ENCODE measurements at places on chromosomes 6 and 20.
A peak's percentile ranks its signal among the peaks of the same experiment; 100 is the strongest.

DNA sequence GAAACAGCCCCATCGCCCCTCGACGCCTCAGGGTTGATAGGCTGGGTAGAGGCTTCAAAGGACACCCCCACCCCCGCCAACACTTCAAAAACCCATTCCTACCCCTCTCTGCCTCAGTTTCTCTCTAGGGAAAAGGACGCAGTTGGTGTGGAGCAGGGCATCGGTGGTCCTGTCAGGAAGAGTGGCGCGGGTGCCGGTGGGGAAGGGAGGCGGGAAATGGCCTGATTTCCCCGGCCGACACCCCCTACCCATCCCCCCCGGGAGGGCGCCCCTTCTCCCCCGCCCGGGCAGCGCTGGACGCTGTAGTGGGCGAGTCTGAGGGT, 367 bp downstream of the NRSN2 start:
- DNase-seq: no peak

- DNase-seq: no peak
These were observed 183.9 kb upstream of the HDAC2 start for GRCh38 chr6:114154812-114155211.

DNA sequence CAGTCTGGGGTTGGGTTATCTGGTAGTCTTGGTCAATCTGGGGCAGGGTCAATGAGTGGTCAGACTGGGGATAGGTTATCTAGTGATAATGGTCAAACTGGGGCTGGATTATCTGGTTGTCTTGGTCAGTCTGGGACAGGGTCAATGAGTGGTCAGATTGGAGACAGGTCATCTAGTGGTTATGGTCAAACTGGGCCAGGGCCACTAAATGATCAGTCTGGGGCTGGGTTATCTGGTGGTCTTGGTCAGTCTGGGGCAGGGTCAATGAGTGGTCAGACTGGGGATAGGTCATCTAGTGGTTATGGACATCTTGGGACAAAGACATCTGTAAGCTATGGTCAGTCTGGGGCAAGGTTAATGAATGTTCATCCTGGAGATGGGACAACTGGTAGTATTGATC, 28.5 kb upstream of the BPIFA2 start:
- DNase-seq: no peak

- DNase-seq: no peak
These were observed 8.8 kb downstream of the SLC17A9 start for GRCh38 chr20:62961310-62961783.

- DNase-seq: no peak
These were observed 90.6 kb downstream of the C6orf118 start for GRCh38 chr6:165218829-165219228.

- no peak for DNase-seq
These were observed 5.0 kb upstream of the HSPA12B start for GRCh38 chr20:3727401-3728021.

DNA sequence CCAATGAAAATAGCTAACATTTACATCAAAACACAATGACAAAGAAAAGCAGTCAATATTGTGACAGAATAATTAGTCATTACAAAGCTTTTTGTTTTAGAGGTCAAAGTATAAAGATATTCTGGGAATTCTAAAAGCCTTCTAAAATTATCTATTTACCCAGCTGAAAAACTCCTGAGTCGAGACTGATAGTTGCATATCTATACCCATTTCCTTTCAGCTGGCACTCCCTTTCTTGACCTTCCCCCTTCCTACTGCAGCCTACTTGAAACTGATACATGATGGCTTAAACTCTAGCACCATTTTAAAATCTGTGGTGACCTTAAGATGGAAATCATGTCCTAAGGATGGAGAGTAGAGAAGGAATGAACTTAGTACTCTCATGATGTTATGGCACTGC, 38.6 kb downstream of the LMBRD1 start:
- DNase-seq: no peak

DNA sequence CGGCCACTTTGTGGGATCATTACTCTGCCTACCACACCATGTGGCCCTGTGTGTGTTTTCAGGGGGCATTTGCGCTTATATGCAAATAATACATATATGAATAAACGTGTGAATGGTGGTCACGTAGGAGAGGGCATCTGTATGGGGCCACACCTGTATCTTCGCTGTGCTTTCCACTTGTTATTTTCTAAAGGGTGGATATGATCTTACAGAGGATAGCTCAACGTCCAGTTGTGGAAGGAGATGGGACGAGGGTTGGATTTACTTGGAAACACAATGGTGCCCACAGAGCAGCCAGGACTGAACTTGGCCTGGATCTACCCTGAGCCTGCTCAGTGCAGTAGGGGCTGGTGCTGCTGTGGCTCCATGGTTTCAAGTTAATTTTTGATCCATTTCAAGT, 93.3 kb downstream of the YTHDF1 start:
- DNase-seq: no peak

- DNase-seq: no peak
These were observed 10.7 kb downstream of the ANGPT4 start for GRCh38 chr20:905396-905961.

GRCh38 chr6:81938014-81938856, 185.8 kb upstream of the TENT5A start:
- peak; percentile 76 for DNase-seq

GRCh38 chr20:50191065-50191543, 474 bp downstream of the CEBPB start:
- no peak for DNase-seq

GRCh38 chr20:12554426-12554825, 454.3 kb upstream of the SPTLC3 start:
- DNase-seq: no peak

GRCh38 chr6:156795825-156796224, 18.6 kb downstream of the ARID1B start:
- DNase-seq: no peak

- DNase-seq: no peak
These were observed 345.2 kb downstream of the ZFAND3 start for GRCh38 chr6:38164671-38165108.

GRCh38 chr6:129105793-129106192, 222.9 kb downstream of the LAMA2 start:
- DNase-seq: no peak

- DNase-seq: no peak
These were observed 54.8 kb upstream of the STX16 start for GRCh38 chr20:58596244-58596643.

DNA sequence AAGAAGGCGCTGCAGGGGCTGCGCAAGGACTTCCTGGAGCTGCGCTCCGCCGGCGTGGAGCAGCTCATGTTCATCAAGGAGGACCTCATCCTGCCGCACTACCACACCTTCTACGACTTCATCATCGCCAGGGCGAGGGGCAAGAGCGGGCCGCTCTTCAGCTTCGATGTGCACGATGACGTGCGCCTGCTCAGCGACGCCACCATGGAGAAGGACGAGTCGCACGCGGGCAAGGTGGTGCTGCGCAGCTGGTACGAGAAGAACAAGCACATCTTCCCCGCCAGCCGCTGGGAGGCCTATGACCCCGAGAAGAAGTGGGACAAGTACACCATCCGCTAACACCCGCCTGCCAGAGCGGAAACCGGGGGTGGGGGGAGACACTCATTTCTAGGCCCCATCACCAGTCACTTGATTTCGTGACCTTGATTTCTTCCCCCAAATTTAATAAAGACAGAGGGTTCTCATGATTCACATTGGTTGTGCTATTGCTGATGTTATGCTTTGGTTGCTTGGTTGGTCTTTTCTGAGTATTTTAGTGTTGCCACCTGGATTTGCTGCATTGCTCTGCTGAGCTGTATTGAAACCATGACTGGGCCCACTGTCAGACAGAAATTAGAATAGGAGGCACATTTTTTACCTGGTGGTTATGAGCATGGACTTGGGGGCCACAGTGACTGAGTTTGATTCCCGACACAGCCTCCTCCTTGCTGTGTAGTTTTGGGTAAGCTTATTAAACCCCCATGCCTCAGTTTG, 1.5 kb downstream of the FAM50B start:
- no peak for DNase-seq

- no peak for DNase-seq
These were observed 3.1 kb upstream of the SPACA1 start for GRCh38 chr6:88044530-88044929.

DNA sequence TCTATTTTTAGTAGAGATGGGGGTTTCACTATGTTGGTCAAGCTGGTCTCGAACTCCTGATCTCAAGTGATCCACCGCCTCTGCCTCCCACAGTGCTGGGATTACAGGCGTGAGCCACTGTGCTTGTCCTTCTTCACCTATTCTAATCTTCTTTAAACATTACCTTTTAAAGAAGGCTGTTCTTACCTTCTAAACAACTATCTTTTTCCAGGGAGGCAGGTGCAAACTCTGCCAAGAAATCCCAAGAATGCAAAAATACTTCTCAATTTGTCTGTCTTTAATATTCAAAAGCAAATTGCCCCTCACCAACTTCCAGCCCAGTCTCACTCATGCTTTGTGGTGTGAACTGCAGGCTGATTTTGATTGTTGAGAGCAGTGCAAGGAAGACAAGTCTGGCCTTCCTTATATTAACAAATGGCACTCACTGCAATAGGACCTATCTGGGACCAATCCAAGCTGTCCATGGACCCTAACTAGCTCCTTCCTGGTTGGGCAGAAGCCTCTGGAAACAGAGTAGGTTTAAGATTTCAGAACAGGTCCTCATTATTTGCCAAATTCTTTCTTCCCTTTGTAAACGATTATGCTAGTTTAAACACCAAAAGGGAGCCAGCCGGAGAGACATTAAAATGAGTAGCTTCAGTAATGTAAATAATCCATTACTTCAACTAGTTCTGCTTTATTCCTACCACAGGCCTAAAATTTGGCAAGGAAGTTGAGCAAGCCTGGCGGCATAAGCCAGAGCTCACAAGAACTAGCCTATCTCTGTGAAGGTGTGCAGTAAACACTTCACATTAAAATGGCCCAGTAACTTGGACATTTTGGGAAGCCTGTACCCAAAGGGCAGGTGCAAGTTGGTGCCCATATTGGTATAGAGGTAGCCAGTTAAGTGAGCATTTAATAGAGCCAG, 1.6 kb downstream of the SCAND1 start:
- DNase-seq: no peak

DNA sequence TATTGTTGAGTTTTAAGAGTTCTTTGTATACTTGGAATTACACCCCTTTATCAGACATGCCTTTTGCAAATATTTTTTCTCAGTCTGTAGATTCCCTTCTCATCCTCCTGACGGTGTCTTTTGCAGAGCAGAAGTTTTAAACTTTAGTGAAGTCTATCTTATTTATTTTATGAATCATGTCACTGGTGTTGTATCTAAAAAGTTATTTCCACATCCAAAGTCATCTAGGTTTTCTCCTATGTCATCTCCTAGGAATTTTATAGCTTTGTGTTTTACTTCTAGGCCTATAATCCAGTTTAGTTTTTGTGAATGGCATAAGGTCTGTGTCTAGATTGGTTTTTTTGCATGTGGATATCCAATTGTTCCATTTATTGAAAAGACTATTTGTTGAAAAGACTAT, 271.3 kb downstream of the KIF16B start:
- DNase-seq: no peak

DNA sequence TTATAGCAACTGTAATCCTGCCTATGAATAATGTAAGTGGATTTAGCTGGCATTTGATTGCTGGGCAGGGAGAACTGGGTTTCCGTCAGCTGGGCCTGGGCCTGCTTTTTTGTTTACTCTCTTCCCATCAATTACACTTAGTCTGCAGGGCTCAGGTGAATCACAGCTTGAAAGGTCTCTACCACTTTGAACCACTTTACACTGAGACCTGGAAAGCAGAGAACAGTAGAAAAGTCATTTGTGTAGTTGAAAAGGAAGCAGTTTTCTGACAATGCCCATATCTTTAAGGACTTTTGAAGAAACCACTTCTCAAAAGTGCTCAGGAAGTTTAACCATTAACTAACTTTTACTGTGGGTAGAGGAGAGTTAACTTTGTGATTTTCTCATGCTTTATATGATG, 315.4 kb upstream of the SASH1 start:
- DNase-seq: no peak

DNA sequence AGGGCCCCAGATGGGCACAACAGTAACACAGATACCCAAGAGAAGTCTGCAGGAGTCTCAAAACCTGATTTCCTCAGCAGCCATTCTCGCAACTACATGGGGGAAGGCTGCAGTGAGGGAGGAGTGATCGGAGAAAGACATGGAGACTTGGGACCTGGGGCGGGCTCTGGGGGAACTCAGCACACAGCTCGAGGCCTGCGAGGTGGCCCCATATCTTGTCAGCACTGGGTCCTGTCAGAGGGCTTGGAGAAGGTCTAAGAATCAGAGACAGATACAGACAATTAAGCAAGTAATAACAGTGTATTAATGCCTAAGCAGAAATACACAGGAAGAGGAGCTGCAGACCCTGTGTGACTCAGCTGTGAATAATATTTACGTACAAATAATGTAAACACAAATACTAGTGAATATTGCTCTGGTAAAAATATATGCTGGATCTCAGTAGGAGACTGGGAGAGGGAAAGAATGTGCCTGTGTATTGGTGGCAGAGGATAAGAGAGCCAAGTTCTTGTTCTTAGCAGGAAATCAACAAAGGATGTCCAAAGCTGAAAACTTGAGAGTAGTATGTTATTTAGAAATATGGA, 336.2 kb downstream of the ZFAND3 start:
- no peak for DNase-seq

GRCh38 chr6:142501795-142502194, 200.0 kb downstream of the ADGRG6 start:
- DNase-seq: no peak

DNA sequence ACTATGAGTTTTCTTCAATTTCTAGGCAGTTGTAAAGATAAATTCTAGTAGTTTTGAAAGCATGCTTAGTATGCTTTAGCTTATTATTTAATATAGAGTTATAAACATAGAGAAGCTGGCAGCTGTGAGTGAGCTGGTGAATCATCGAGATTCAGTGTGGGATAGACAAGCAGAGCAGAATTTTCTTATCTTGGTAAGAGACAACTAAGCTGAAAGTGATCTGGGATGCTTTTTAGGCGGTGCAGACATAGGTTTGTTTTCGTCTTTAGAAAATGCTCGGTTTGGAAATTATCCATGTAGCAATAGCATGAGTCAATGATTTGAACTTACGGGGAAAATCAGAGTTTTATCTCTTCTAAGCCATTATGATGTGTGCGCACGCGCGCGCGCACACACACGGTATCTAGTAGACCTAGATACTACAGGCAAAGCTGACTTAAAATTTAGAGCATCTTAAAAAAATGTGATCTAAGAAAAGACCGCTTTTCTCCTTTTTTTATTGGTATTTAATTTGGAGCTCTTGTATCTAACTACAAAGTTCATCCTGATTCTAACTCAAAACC, 128.3 kb upstream of the MAP3K7 start:
- peak; percentile 8 for DNase-seq

GRCh38 chr6:168581706-168582105, 140.7 kb downstream of the SMOC2 start:
- DNase-seq: no peak

GRCh38 chr6:52739627-52740026, 23.6 kb downstream of the GSTA2 start:
- no peak for DNase-seq

GRCh38 chr20:51467956-51468626, 74.4 kb downstream of the NFATC2 start:
- DNase-seq: no peak

- DNase-seq: peak; percentile 20
These were observed 23.3 kb upstream of the CDKN1A start for GRCh38 chr6:36655085-36655724.
